HFFc6 (cell line): ENCODE measurements at places on chromosomes 1 and 21.
A peak's percentile ranks its signal among the peaks of the same experiment; 100 is the strongest.

- DNase-seq, result no peak
These were observed 57.0 kb upstream of the CACYBP start for GRCh38 chr1:174942547-174943255.

DNA sequence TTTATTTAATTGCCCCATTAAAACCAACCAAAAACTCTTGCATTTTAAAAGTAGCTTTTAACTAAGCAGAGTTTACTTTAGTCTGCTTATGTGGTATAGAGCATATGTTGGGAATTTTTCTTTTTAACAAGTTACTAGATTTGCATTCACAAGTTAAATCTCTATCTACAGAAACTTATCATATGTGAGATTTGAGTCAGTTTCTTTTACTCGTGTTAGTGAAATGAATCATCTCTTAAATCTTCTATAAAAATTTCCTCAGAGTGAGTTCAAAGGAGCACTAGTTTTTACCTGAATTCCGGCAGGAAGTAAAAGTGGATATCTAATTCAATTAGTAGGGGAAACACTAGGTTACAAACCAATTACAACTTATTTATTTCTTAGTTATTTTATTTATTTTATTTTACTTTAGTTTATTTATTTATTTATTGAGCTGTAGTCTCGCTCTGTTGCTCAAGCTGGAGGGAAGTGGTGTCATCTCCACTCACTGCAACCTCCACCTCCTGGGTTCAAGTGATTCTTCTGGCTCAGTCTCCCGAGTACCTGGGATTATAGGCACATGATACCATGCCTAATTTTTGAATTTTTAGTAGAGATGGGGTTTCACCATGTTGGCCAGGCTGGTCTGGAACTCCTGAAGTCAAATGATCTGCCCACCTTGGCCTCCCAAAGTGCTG is 1609.6 kb upstream of the B3GALT2 start:
- no peak for DNase-seq

DNA sequence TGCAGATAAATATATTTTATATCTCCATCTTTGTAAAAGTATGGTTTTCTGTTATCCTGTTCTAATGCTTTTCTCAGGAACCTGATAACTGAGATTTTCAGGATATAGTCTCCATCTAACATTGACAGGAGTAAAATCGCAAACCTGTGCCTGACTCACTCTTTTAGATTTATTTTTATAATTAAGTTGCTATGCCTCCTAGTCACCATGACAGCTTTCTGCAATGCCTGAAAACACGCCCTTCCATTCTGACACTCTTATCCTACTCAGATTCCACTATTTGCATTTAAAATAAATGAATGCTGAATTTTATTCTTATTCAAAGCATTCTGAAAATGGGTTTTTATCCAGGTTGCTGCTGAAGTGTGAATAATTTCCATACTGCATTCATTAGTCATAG is 62.8 kb downstream of the RGS21 start:
- DNase-seq, result no peak

DNA sequence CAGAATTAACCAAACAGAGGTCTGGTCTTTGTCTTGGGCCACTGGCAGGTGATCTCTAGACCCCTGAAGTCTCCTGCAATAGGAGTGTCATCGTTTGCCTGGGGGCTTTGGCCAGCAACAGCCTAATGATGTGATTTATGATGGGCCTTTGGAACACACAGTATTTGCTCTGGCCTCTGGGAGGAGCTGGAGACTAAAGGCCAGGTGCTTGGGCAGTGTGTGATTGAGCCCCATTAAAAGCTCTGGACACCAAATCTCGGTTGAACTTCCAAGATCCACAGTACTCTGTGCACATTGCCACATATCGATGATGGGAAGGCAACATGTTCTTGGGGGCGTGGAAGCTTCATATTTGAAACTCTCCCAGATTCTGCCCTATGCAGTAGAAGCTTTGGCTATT is 32.0 kb upstream of the TLR5 start:
- peak; percentile 24 for DNase-seq

DNA sequence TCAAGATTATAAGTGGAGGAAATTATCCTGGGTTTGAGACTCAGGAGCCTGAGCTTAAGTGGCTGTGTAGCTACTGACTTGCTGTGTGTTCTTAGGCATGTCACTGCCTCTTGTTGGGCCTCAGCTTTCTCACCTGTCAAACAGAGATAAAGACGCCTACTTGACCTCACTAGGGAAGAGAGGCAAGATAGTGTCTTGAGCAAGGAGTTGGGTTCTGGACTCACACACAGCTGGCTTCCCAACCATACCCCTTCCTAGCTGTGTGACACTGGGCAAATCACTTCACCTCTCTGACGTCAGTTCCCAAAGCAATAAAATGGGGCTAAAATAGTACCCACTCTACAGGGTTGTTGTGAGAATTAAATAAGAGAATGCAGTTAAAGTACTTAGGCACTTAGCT is 11.6 kb upstream of the EPB41 start:
- no peak for DNase-seq
